PC-3 (cell line): ENCODE measurements at places on chromosomes 2 and 18.

DNA sequence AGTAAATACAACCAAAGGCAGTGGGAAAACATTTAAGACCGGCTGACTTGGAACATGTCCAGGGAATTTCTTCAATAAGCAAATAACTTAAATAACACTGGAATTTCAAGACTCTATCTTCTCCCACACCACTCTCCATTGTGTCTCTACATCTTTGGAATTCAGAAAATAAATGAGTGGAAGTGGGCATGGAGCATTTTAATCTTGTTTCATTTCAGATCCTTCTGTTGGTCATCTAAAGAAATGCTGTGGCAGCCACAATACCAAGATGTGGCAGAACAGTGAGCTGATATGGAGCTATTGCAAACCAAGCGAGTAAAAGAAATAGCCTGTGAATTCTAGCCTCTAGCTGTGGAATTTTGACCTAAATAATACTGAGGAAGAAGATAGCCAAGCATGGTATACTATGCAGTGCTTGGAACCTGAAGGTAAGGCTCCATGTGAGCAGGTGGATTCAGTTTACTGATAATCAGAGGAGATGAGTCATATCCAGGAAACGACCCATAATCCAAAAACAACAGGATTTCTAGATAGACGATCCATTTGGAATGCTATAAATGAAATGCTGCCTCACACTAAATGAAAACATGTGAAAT lies 157.1 kb upstream of the SCN7A start:
- DNase-seq: peak; percentile 75

DNA sequence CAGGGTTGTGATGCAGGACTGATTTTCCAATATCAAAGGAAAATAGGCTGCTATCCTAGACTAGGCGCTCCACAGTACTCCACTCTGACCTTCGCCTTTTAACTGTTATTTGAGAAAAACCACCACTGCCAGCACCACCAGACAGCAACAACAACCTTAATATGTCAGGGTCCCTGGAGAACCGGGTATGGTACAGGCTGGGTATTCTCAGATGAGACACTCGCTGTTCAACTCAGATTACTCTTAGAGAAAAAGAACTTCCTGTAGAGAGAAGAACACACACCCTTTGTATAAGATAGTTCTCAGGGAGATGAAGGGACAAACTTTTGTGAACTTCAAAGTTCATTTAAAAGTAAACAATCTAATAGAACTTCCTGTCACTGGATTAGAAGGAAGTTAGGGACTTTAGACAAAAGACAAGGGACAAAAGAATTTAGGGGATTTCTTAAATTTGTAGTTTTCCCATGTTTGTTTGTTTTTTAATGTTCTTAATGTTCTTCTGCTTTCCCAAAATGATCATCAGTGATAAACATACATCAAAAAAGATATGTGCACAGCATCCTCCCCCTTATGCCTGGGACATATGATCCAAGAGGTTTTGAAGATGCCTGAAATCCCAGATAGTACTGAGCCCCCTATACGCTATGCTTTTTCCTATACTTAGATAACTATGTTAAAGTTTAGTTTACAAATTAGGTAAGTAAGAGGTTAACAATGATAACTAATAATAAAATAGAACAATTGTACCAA lies 41.3 kb upstream of the PPP1R1C start:
- no peak for DNase-seq

GRCh38 chr2:151481744-151482143 lies 72.0 kb downstream of the RIF1 start:
- DNase-seq: no peak

DNA sequence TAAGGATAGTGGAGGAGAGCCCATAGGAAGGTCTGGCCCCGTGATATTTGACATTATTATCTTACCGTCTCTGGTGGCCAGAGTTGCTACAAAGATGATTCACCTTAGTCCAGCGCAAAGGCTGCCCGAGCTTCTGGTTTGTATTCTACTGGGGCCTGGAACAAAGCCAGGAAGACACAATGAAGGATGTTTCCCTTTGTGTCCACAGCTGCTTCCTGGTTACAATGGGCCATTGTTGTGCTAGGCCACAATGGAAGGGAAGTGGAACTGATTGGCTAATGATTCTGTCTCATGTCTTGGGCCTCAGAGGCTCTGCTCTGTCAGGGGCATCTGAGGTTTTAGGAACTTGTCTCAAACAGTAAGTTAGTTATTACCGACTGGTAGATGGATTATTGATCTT lies 132.2 kb downstream of the TDRD15 start:
- no peak for DNase-seq

DNA sequence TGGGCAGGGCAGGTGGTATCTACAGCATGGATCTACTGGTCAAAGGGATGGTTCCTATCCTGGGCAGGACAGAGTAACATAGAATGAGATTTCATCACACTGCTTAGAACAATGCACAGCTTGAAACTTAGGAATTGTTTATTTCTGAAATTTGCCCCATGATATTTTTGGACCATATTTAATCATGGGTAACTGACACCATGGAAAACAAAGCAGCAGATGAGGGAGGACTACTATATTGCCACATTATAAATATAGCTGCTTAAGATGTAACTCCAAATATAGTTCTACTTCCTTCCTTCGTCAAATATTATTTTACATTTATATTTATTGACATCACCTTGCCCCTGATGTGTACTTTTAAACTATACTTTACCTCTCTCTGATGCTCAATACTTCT lies 254.7 kb downstream of the PTPRM start:
- DNase-seq: no peak

GRCh38 chr2:49901202-49902065 lies 747.1 kb upstream of the FSHR start:
- no peak for DNase-seq

- no peak for DNase-seq
These were observed 26.8 kb downstream of the SERPINB4 start for GRCh38 chr18:63617049-63617914.

DNA sequence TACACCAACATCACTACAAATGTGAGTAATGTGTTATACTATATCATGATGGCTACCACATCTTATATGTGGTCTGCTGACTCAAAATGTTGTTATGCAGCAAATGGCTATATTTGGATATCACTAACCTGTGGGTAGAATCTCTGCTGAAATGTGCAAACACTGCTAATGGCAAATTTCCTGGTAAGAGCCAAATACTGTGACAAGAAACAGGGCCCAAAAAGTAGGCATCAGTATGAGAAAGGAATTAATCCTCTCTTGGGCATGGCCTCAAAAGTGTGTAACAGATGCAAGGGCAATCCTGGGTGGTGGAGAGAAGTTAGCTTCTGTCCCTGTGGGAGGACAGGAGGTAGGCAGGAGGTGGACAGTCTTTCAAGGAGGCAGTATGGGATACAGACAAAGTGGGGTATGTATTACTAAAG lies 13.3 kb downstream of the ATF2 start:
- peak; percentile 93 for DNase-seq

DNA sequence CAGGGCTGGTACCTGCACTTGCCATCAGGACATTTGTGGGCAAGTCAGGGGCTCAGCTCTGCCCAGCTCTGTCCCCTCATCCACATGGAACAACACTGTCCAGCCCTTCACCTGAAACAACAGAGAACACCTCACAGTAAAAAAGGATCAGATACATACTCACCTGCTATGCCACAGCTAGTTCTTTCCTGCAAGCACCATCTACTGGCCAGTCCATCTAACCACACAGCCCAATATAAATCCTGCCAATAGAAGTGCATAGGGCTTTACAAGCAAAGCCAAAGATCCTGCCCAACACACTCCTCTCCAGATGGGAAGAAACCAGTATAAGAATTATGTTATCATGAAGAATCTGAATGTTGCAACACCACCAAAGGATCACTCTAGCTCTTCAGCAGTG lies 52.2 kb upstream of the GALNT13 start:
- DNase-seq: peak; percentile 23
